ENCODE measurements at places on chromosomes 12 and 14.

GRCh38 chr12:27396216-27396815 lies 50.2 kb upstream of the SMCO2 start:
- no peak for DNase-seq

GRCh38 chr12:115947696-115948062 lies 329.8 kb downstream of the MED13L start:
- DNase-seq: no peak

DNA sequence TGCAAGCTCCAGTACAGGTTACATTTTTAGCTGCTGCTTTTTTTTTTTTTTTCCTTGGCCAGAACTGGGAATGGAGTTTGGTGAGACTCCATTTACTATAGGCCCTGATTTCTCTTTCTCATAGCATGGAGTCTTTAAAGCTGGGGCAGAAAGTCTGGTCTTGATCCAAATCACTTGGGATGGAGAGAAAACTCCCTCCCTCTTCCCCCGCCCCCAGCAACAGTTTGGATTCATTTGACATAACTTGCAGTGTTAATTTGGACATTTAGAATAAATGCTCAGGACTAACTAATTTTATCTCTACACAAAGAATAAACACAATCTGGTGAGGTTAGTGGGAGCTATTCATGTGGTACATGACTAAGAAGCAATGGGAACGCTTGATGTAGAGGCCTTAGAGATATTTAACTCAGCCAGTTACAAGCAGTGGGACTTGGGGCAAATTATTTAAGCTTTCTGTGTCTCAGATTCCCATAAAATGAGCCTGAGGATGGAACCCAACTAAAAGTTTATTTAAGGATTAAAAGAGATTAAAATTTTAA lies 107.3 kb upstream of the ARHGAP5 start:
- DNase-seq: no peak

GRCh38 chr14:99441157-99441870 lies 39.3 kb downstream of the SETD3 start:
- no peak for DNase-seq

GRCh38 chr14:54529811-54530210 lies 20.1 kb downstream of the CGRRF1 start:
- DNase-seq: no peak

- no peak for DNase-seq
Measured at GRCh38 chr14:88248606-88249005, 74.5 kb downstream of the KCNK10 start.

DNA sequence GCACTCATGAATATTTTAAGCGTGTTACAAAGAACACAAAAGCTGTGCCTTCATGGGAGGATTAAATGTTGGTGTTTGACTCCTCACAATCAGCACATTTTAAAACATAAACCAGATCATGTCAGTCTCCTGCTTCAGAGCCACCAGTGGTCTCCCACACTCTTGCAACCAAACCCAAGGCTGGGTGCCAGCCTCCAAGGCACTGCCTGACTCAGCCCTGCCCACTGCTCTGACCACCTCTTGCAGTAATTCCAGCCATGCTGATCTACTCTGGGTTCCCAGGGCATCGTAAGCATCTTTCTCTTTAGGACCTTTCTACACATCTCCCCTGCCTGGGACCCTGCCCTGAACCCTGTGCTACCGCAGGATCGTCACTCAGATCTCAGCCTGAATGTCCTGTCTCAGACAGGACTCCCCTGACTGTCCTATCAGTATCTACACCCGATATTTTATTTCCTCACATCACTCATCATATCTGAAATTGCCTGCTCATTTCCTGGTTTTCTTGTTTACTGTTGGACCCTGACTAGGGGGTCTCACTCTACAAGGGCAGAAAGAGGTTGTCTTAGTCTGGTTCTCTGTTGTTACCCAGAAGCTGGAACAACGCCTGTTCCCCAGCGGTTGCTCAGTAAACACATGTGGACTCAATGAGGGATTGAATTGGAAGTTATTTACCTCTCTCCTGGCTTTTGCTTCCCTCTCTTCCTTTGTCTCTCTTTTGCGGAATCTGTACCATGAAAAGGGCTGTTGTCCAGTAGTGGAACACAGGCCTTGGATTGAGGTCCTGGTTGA lies 449.8 kb downstream of the RAD51B start:
- no peak for DNase-seq

GRCh38 chr12:57539134-57539768 lies 7.7 kb downstream of the DCTN2 start:
- no peak for DNase-seq

- no peak for DNase-seq
Measured at GRCh38 chr14:101033446-101034165, 130.1 kb upstream of the RTL1 start.

DNA sequence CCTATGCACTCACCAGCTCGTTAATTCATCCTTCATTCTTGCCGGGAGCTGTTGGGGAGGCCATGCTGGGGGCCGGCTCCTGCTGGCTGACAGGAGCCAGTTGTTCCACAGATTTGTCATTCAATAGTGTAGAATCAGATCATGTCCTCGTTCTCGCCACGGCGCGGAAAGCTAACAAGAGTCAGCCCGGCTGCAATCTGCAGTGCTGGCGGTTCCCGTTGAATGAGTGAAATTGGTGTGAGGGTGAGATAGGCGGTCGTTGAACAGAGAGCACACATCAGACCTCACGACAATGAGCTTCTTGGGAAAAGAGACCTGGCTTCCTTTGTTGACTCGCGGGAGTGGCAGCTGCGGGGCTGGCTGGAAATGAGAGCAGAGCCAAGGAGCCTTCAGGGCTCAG lies 57.5 kb downstream of the KIF26A start:
- DNase-seq: no peak
